ENCODE measurements at places on chromosomes 1 and 21.

DNA sequence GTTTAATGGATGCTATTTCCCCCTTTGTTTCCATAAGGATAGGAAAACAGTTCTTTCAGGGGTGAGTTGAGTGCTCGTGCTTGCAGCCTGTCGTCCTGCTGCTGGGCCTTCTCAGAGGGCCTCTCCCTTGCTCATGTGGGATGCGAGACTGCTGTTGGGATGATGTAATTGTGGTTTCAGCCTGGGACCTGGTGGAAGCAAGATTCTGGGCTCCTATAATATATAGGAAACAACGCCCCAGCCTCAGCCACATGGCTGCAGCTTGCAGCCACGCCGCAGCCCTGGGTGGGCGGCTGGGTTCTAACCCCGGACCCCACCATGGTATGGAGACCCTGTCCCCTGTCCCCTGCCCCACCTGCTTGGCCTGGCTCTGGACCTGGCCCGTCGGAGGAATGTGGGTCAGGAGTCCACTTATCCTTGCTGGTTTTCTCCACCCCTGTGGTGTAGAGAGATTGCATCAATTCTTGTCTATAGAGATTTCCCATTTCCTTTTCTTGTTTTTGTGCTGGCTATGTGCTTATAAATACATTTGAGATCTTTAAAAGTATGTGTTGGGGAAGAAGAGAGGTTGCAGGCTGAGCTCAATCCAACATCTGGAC lies 357.8 kb downstream of the SIPA1L2 start:
- no peak for DNase-seq

GRCh38 chr1:222290866-222291265 lies 257.0 kb downstream of the HHIPL2 start:
- no peak for DNase-seq

GRCh38 chr1:223312705-223313414 lies 51.1 kb downstream of the SUSD4 start:
- DNase-seq: no peak

GRCh38 chr1:212608959-212609700 lies 569 bp downstream of the ATF3 start:
- peak; percentile 32 for DNase-seq

DNA sequence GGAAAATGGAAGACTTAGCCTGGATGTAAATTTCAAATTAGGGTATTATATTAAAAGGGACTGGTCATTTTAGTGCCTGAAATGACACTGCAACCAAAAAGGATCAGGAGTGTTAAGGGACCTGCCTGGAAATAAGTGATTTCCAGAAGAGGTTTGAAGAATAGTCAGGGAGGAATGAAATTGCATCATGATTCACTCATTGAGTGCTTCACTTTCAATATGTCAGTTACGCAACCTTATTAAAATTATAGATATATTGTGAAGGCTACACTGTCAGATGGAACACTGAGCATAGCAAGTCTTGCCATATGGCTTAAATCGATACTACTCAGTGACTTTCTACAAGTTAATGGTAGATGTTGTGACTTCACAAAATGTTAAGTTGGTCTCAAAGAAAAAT lies 275.2 kb upstream of the DPYD start:
- DNase-seq: no peak

- no peak for DNase-seq
These were observed 43.2 kb downstream of the IL6R start for GRCh38 chr1:154448331-154448811.

GRCh38 chr1:154768456-154769125 lies 101.5 kb downstream of the KCNN3 start:
- DNase-seq: no peak

DNA sequence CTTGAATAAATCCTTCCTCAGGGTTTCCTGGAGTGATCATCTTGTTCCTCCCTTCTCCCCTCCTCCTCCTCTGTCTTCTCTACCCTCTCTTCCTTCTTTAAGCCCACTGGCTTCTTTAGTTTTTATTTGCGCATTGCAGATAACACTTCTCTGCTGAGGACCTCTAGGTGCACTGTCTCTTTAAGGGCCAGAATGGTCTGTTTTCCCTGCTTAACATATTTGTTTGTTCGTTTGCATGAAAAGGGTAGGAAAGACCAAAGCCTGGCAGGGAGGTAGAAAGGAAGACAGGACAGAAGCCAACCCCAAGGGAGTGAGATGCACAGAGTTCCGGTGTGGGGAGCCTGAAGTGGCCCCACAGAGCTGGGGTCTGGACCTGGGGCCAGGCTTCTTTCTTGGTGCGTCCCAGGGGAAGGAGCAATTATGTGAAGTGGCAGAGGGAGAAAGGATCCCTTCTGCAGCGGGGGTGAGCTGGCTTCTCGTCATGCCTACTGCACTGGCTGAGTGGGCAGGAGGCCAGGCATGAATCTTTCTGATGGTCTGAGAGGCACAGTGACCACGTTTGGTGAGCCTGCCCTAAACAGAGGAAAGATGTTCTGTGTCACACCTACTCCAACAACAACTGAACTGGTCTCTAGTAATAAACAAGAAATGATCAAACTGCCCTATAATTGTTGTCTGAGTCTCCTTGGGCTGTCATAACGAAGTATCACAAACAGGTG lies 232.7 kb downstream of the KCNJ6 start:
- no peak for DNase-seq

All from CD4-positive, alpha-beta T cell treated with Interleukin-6 at 100 ng/mL for 8 hours (primary cell).